SJCRH30 (cell line): ENCODE measurements at places on chromosomes 6 and 20.

GRCh38 chr20:53321596-53321995, 272.0 kb downstream of the ZNF217 start:
- H3K4me3 ChIP-seq: no peak overlapping the region
- no peaks in the 10 kb centered on the region for H3K36me3 ChIP-seq
- DNase-seq: peak; percentile 13
- no peak overlapping the region for H3K27ac ChIP-seq
- peaks cover 12% of the 10 kb centered on the region for H3K27me3 ChIP-seq
- H3K4me1 ChIP-seq: no peaks in the 10 kb centered on the region

DNA sequence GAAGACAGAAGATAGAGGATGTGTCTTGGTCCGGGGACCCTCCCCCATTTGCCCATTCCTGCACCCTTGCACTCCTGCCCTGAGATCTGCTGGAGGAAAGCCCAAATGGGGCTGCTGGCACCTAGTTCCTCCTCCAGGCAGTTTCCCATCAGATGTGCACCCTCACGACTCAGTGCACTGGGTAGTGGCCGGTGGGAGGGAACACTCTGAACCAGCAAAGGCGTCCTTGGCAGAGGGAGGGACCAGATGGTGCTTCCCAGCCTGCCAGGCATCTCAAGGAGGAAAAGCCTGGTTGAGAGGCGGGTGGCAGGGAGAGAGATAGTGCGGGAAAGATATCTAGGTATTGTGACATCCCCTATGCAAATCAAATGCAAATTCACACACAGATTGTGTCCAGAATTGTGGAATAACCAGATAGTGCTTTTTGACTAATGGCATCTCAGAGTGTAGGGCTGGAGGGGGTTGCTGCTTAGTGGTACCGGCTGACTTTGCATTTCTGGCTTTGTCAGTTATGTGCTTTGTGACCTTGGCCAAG, 19.5 kb downstream of the TMEM151B start:
- no peaks in the 10 kb centered on the region for H3K36me3 ChIP-seq
- no peaks in the 10 kb centered on the region for H3K4me1 ChIP-seq
- H3K27ac ChIP-seq: no peak overlapping the region
- DNase-seq: no peak
- H3K4me3 ChIP-seq: no peak overlapping the region

DNA sequence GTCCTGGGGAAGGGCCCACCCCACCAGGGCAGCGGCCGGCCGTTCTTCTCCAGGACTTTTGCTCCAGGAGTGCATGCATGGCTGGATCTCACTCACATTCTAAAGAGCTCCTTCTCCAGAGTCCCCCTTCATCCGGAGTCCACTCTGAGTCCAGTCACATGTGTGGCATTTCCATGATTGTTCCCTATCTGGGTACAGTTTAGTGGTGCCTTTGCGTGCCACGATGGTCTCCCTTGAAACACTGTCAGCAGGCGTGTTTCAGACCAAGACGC, 20.9 kb downstream of the OSBPL2 start:
- no peaks in the 10 kb centered on the region for H3K4me1 ChIP-seq
- no peak overlapping the region for H3K4me3 ChIP-seq
- DNase-seq: no peak
- H3K27me3 ChIP-seq: no peaks in the 10 kb centered on the region
- H3K36me3 ChIP-seq: peaks cover 23% of the 10 kb centered on the region
- no peak overlapping the region for H3K27ac ChIP-seq

- no peak overlapping the region for H3K27ac ChIP-seq
- H3K4me1 ChIP-seq: peaks cover 20% of the 10 kb centered on the region
- no peaks in the 10 kb centered on the region for H3K27me3 ChIP-seq
- no peak overlapping the region for H3K4me3 ChIP-seq
Measured at GRCh38 chr20:33081411-33082154, 2.1 kb downstream of the BPIFB4 start.

- no peak overlapping the region for H3K27ac ChIP-seq
- no peak overlapping the region for H3K4me3 ChIP-seq
- no peaks in the 10 kb centered on the region; the same call in 1 of the 2 replicates for H3K36me3 ChIP-seq
- H3K27me3 ChIP-seq: no peaks in the 10 kb centered on the region
- peaks cover 30% of the 10 kb centered on the region for H3K4me1 ChIP-seq
Measured at GRCh38 chr20:53894707-53895384, 175.5 kb downstream of the BCAS1 start.

GRCh38 chr6:36701401-36701991, 3.9 kb downstream of the RAB44 start:
- no peaks in the 10 kb centered on the region; the same call in 1 of the 2 replicates for H3K27me3 ChIP-seq
- no peak for DNase-seq
- no peaks in the 10 kb centered on the region for H3K36me3 ChIP-seq
- no peak overlapping the region for H3K4me3 ChIP-seq
- H3K4me1 ChIP-seq: 0 out of 2 replicates have a peak, but pooled peaks cover 5% of the 10 kb centered on the region

DNA sequence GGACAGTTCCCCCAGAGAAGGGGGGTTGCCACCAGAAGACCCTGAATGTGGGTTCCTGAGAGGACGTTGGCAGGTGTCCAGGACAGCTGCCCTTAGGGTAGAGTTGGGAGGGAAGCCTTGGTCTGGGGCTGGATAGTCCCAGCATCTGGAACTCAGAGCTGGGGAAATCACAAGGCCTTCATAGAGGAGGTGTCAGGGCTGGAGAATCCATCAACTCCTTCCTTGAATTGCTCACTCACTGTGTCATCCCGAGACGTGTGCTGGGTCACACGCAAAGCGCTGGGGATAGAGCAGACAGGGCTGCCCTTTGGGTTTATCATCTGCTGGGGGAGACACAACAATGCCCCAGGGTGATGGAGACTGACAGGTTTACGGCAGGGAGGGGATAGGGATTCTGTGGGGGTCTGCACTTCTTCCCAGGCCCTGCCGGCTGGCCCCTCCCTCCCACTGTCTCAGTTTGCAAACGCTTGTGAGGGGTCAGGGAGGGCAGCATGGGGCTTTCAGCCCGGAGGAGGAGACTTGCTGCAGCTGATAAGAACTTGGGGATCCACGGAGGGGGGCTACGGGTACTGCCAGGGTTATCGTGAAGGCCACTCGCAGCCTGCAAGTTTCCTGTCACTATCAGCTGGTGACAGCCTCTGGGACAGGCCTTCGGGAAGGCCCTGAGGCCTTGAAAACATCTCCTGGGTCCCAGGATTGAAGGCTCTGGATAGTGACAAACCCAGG, 18.6 kb downstream of the RBM38 start:
- H3K27me3 ChIP-seq: no peaks in the 10 kb centered on the region
- peaks cover 1% of the 10 kb centered on the region; the same call in 1 of the 2 replicates for H3K4me1 ChIP-seq
- no peak for DNase-seq
- peaks cover 44% of the 10 kb centered on the region for H3K36me3 ChIP-seq

DNA sequence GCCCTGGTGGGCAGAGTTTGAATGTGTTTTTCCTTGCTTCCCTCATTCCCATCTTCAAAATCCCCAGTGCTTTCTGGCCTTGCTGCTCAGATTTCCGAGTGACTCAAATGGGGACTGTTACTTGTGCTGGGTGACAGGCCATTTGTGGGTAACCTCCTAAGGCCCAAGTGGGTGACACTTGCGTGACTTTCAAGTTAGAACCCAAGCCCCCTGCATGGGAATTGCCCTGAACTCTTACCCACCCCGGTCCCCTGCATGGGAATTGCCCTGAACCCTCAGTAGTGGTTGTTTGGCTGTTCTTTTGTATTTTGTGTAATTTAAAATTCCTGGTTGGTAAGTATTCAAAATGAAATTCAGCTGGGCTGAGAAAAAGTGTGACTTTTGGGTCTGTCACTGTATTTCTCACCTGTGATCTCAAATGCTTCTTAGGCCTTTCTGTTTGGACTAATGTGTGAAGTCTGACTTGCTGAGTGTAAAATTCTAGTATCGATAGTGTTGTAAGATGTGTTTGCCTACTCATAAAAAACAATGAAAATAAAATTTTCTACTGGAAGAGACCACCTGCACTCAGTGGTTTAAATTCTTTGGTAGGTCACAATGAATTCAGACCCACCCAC, 12.4 kb upstream of the RBM38 start:
- H3K27me3 ChIP-seq: no peaks in the 10 kb centered on the region
- no peak overlapping the region for H3K27ac ChIP-seq
- H3K36me3 ChIP-seq: peaks cover 58% of the 10 kb centered on the region
- no peaks in the 10 kb centered on the region for H3K4me1 ChIP-seq

DNA sequence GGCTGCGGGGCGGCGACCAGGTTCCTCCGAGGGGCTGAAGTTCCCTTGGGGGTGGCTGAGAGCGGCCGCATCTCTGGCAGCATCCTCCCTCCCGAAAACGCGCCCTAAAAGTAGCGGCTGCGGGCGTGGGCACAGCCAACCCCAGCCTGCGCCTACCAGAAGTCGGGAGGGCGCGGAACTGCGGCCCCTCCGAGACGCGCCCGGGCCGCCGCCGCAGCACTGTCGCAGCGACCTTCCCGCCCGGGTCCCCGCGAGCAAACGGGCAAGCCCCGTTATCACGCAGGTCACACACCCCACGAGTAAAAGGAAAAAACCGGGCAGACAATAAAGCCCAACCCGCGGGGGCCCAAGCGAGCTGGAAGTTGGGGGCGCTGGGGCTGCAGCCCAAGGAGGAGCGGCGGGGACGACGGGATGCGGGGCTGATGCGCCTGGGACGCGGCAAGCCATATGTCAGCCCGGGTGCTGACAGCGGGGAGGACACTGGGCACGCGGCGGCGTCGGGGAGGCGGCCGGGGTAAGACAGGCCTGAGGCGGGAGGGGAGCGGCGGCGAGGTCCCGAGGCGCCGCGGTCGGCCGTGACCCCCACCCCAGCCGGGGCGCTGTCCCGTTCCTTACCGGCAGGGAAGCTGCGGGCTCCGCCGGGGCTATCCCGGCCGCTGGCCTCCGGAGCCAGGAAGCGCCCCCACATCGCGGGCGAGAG, 659 bp downstream of the CEP85L start:
- no peaks in the 10 kb centered on the region for H3K27me3 ChIP-seq
- peak overlapping the region; percentile 100 for H3K4me3 ChIP-seq
- peak overlapping the region; percentile 98 for H3K27ac ChIP-seq
- peak; percentile 76 for DNase-seq
- no peaks in the 10 kb centered on the region; the same call in 1 of the 2 replicates for H3K4me1 ChIP-seq

GRCh38 chr6:12557765-12558164, 158.8 kb upstream of the PHACTR1 start:
- H3K36me3 ChIP-seq: no peaks in the 10 kb centered on the region
- no peak for DNase-seq
- no peak overlapping the region for H3K27ac ChIP-seq
- no peak overlapping the region for H3K4me3 ChIP-seq

GRCh38 chr6:129233458-129234134, 350.7 kb downstream of the LAMA2 start:
- H3K27ac ChIP-seq: no peak overlapping the region
- no peaks in the 10 kb centered on the region for H3K27me3 ChIP-seq
- no peaks in the 10 kb centered on the region for H3K36me3 ChIP-seq
- no peak overlapping the region for H3K4me3 ChIP-seq
- H3K4me1 ChIP-seq: no peaks in the 10 kb centered on the region

GRCh38 chr6:69673298-69673697, 123.5 kb downstream of the LMBRD1 start:
- peaks cover 3% of the 10 kb centered on the region; the same call in 1 of the 2 replicates for H3K36me3 ChIP-seq
- DNase-seq: no peak
- no peaks in the 10 kb centered on the region for H3K27me3 ChIP-seq
- H3K27ac ChIP-seq: no peak overlapping the region
- no peak overlapping the region for H3K4me3 ChIP-seq

DNA sequence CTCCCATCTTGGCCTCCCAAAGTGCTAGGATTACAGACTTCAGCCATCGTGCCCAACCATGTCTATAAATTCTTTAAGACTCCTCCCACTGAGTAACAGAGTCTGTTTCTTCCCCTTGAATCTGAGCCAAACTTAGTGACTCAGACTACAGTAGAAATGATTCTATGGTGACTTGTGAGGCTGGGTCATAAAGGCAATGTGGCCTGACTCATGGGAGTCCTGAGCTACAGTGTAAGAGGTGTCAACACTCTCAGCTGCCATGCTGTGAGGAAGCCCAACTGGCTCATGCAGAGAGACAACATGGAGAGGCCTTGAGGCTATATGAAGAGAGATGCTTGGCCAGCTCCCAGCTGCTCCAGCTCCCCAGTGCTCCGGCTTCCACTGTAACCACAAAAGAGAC, 5.2 kb upstream of the NRSN2 start:
- H3K27me3 ChIP-seq: no peaks in the 10 kb centered on the region
- H3K36me3 ChIP-seq: no peaks in the 10 kb centered on the region
- peak; percentile 45 for DNase-seq
- no peak overlapping the region for H3K4me3 ChIP-seq
- H3K4me1 ChIP-seq: peaks cover 3% of the 10 kb centered on the region; the same call in 1 of the 2 replicates
- H3K27ac ChIP-seq: no peak overlapping the region

- no peak overlapping the region for H3K27ac ChIP-seq
- DNase-seq: no peak
- no peaks in the 10 kb centered on the region for H3K27me3 ChIP-seq
- H3K4me1 ChIP-seq: no peaks in the 10 kb centered on the region
- no peak overlapping the region for H3K4me3 ChIP-seq
Measured at GRCh38 chr6:75621846-75622245, 20.2 kb downstream of the SENP6 start.

- DNase-seq: no peak
- no peak overlapping the region for H3K27ac ChIP-seq
- no peak overlapping the region for H3K4me3 ChIP-seq
- no peaks in the 10 kb centered on the region for H3K27me3 ChIP-seq
- no peaks in the 10 kb centered on the region for H3K4me1 ChIP-seq
Measured at GRCh38 chr6:20936949-20937348, 402.7 kb downstream of the CDKAL1 start.
